Stimulated activated CD8-positive, alpha-beta memory T cell treated with anti-CD3 and anti-CD28 coated beads, Interleukin-7, amount 100 ng/mL, for 48 hours (primary cell): ENCODE measurements at places on chromosomes 1 and 21.

GRCh38 chr1:2050793-2051682 is 827 bp downstream of the PRKCZ start:
- no peak for DNase-seq

GRCh38 chr1:192787914-192788585 is 20.8 kb upstream of the RGS2 start:
- DNase-seq: no peak

- DNase-seq: peak; percentile 0
These were observed 96.7 kb downstream of the GABPA start for GRCh38 chr21:25831300-25831960.

- no peak for DNase-seq
These were observed 866.3 kb upstream of the B3GALT2 start for GRCh38 chr1:194052514-194053338.

DNA sequence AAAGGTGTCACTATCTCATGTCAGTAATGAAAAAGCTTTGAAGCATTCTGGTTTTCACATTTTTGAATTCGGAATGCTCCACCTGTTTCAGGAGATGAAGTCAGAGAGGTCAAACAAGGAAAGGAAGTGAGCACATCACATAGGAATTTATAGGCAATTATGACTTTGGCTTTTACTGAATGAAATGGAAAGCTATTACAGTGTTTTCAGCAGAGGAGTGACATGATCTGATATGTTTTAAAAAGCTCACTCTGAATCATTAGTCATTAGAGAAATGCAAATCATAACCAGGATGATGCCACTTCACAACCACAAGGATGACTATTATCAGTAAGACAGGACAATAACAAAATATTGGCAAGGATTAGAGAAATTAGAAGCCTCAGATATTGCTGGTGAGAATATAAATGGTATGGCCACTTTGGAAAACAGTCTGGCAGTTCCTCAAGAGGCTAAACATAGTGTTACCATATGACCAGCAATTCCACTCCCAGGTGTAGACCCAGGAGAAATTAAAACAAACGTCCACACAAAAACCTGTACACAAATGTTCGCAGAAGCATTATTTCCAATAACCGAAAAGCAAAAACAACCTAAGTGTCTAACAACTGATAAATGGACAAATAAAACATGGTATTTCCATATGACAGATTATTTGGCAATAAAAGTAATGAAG is 7.5 kb downstream of the TAF1A start:
- DNase-seq: no peak

GRCh38 chr1:53754484-53755312 is 15.7 kb upstream of the GLIS1 start:
- no peak for DNase-seq

DNA sequence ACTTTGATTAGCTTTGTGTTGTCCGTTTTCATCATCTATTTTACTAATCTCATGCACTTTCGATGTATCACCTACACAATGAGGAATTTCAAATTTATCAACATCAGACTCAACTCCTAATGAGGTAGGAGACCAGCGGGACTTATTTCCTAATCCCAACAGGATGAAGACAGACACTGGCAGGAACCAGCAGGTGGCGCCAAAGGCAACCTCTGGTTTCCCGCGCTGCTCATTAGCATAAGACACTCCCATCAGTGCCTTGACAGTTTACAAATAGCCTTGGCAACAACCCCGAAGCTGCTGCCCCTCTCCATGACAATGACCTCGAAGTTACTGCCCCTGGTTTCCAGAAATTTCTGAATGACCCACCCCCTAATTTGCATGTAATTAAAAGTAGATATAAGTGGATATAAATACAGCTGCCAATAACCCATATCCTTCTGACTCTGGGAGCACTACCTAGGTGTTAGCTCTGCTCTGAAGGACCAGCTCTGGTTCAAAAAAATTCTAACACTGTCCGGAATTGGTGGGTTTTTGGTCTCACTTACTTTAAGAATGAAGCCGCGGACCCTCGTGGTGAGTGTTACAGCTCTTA is 974.8 kb downstream of the ADGRL2 start:
- DNase-seq: no peak

- no peak for DNase-seq
These were observed 124.2 kb downstream of the AKT3 start for GRCh38 chr1:243725846-243726245.

DNA sequence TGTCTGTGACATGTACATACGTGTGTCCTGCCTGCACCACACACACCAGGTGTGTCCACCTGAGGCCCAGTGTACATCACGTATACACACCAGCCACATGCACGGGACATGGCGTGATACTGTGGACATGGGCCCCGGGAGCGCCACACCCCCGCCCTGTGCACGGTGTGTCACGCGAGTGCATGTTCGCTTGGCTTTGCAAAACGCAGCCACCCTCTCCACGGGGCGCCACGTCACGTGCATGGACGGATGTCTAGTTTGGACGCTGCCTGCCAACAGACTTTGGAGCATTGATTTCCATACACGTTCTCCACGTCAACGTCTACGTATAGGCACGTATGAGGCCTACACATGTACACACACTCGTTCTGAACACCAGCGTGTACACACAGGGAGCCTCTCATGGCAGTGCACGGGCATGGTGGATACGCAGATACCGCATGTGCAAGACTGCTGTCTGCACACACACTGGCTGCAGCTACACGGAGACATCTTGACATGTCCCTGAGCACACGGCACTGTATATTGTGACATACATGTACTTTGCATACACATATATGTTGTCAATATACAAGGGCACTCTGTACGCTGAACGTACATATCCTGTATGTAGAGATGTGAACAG is 2.7 kb downstream of the TMEM240 start:
- no peak for DNase-seq

DNA sequence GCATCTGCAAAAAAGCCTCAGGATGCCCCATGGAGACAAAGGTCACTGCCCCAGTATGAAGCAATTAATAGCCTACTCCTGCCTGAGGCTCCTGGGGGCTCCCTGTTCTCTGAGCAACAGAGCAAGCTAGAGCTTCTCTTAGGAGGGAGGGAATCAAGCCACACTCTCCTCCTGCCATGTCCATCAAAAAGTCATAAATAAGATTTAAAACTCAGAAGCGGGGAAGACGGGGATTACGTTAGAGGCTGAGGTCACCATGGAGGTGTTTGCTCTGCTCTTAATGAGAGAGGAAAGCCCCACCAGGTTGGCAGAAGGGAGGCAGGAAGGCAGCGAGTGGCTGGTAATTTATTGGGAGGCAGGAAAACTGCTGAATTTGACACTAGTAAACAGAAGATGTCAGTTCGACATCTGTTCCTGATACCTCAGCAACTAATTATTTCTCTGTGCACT is 98.4 kb upstream of the TNR start:
- DNase-seq: no peak

DNA sequence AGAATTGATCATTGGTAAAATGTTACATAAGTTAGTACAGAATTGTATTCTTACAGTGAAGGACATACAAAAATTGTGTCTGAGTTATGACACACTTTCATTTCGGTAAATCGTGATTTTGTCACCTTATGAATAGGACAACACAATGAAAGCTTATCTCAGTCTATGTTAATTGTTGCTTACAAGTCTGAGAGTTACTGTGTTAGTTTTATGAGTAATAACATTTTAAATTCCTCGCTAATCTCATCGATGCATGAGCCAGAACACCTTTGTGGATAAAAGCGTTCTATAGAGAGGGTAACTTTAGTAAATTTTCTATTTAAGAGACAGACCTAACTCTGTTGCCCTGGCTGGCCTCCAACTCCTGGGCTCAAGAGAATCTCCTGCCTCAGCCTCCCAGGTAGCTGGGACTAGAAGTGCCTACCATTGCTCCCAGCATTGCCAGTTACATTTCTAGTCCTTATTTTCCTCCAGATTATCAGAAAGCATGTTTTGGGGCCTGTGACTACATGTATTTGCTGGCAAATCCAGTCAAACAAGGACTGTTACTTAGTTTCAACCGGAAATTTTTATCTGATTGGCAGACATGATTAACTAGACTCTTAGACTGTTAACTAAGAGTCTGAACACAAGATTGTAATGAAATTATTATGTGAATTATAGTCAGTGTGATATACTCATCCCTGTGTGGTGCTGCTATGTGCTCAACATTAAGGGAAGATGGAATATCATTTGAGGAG is 3.0 kb downstream of the PRRC2C start:
- DNase-seq: no peak

- no peak for DNase-seq
These were observed 10.6 kb downstream of the SOD1 start for GRCh38 chr21:31670070-31670469.

- DNase-seq: no peak
These were observed 351.1 kb upstream of the DEPDC1 start for GRCh38 chr1:68848017-68848416.

DNA sequence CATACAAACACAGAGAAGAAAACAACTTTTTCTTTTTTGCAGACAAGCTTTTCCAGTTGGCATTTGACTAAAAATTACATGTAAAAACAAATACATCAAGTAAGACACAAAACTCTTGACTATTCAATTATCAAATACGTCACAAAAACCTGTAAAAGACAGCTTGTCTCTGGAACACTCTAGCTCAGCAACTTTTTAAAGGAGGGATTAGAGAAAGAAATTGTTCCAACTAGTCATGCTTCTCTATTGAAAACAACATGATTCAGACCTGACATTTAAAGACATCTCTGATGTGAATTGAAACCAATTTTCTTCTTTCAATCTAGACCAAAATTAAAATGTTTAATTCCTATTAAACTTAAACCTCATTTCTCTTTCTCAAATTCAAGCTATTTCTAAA is 30.3 kb downstream of the SMYD3 start:
- no peak for DNase-seq

GRCh38 chr1:238953448-238954010 is 432.8 kb upstream of the CHRM3 start:
- DNase-seq: no peak

- DNase-seq: no peak
These were observed at the start of gene S100A12 for GRCh38 chr1:153375511-153375910. S100A12 (minus strand) TSS chr1:153375621; CDS start chr1:153374592, 1,029 bp downstream.

DNA sequence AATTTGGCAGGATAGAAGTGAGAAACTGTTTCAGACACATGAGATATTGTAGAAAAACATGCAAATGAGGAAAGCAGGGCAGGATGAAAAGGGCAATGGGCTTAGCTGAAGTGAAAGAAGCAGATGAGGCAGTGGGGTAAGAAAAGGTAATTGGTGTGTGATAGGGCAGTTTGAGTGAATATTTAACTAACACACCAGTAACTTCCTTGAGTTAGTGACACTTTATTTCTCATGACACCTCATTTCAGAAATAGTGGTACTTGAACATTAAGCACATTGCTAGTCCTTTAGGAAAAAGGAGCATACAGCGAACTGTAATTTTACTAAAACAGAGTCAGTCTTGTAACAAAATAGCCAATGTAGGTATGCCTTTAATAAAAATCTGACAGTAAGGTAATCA is 415.0 kb downstream of the DPYD start:
- no peak for DNase-seq
